ENCODE measurements at places on chromosomes 16 and 17.

- DNase-seq: peak; percentile 24
Measured at GRCh38 chr16:24609740-24610415, 70.5 kb downstream of the RBBP6 start.

- DNase-seq: no peak
Measured at GRCh38 chr17:39923836-39924690, 3.3 kb downstream of the ORMDL3 start.

GRCh38 chr17:7835814-7836595 lies 2.0 kb downstream of the KDM6B start:
- DNase-seq: no peak

DNA sequence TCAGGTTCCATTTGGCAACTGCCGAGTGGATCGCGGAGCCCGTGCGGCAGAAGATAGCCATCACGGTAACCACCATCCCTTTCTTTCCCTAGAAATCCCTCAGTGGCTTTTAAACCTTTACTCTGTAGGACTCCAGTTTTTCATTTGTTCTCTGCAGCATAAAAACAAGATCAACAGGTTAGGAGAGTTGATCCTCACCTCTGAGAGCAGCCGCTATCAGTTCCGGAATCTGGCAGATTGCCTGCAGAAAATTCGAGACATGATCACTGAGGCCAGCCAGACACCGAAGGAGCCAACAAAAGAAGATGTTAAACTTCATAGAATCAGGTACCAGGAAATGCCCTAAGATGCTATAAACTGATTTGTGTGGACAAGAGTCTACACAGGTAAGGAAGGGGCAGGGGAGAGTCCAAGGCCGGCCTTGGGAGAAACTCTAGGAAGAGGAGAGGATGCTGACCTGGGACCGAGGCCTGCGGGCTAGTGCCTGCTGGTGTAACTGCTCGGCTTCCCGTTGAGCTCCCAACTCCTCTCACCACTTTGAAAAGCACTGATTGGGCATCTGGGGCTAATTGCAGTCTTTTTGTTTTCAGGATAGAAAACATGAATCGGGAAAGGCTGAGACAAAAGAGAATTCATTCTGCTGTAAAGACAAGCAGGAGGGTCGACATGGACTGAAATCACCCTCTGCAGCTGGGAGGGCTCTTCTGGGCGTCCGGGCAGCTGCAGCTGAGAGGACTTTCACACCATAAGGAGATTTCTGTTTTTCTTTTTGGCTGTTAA lies 8.1 kb downstream of the MRPL58 start:
- DNase-seq: no peak

GRCh38 chr17:40532520-40533253 lies 31.3 kb upstream of the TNS4 start:
- DNase-seq: peak; percentile 2

DNA sequence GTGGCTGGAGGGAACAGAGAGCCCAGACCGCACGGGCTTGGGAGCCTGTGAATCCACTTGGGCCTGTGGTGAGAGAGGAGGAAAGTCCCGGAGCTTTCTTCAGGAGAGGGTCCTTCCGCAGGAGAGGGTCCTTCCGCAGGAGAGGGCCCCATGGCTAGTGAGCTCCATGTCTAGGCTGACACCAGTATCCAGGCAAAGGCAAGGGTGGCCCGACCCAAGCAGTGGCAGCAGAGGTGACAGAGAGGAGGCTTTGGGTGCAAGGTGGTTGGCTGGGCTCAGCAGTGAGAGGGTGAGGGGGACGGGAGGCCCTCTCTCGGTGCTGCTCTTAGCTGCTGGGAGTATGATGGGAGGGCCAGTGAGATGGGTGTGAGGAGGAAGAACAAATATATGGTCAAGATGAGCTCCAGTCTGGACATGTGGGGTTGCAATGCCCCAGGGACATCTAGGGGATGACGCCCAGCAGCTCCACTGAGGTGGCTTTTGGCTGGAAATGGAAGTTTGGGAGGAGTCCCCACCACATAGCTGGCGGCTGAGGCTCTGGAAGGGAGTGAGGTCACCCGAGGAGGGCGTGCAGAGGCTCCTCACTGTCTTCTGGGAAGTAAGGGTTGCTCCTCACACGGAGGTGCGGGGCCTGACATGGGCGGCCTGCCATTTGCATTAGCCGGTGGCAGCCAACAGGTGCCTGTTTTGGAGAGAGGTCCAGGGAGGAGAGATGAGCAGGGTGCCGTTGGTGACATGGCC lies 2.3 kb upstream of the HSD3B7 start:
- no peak for DNase-seq

DNA sequence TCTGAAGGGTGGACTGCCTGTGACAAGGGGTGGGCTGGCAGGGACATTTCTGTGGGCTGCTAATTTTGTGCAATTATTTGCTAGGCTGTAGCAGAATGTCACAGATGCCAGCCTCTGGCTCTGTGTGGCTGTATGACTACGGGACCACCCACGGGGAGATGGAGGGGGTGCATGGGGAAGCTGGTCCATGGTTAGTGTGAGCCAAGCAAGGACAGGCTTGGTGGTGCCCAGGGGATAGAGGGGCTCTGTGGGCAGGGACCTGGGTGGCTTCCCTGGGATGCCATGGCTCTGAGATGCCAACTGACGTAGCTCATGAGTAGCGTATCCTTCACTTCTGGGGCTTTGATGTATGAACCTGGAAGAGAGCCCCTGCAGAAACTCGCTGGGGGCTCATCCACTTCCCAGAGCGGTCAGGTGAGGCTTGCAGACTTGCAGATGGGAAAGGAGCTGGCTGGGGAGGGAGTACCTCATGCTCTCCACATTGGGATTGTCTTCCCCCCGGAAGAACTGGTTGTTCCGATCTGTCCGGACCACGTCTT lies 87.2 kb downstream of the TBC1D16 start:
- no peak for DNase-seq

- DNase-seq: no peak
Measured at GRCh38 chr17:30717291-30718098, 107.0 kb downstream of the CRLF3 start.

DNA sequence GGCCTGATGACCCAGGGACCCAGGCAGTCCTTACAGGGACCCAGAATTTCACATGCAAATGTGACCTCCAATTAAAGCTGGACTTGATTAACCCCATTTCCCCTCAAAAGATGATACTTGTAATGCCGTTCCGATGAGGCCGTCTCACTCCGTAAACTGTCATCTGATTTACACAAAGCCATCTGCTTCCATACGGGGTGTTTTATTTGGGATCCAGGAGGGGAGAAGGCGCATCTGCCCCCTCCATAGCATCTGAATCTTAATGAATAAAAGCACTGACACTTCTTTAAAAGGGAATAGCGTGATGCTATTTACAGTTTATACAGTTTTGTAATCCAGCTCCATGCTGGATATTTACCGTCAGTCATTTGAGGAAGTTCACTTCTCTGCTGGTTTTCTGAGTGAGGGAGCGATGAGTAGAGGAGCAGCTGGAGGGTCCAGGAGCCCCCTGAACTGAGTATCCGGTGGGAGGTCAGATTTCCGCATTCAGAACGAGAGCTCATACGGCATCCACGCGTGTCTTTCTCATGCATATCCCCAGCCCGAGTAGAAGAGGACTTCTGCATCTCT lies 452.7 kb downstream of the WWOX start:
- DNase-seq: no peak

DNA sequence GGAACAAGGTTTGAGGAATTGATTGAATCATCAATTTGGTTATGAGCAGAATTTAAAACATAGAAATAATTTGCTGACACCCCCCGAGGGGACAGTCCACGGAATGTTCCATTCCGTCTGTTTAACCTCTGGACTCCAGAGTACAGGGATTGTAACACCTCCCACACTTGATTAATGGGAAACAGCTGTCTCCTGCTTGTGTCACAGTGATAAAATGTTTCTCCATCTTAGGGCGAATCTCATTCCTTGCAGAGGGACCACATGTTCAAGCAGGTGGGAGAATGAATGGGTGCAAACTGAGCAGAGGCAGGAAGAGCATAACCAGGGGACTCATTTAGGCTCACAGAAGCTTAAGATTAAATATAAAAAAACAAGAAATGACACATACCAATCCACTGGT lies 249.5 kb upstream of the RBFOX1 start:
- DNase-seq: no peak

DNA sequence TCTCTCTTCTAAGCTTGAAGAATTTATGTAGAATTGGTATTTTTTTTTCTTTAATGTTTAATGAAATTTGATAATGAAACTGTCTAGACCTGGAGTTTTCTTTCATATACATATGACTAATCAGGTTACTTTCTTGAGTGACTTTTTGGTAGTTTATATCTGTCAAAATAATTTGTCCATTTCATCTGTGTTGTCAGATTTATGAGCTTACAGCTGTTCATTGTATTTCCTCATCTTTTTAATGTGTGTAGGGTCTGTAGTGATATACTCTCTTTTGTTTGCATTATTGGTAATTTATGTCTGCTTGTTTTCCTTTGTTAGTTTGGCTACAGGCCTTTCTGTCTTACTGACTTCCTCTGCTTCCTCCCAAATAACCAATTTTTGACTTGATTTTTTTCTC lies 55.7 kb downstream of the TAOK1 start:
- DNase-seq: no peak

- no peak for DNase-seq
Measured at GRCh38 chr17:55588446-55589242, 77.4 kb upstream of the SMIM36 start.

DNA sequence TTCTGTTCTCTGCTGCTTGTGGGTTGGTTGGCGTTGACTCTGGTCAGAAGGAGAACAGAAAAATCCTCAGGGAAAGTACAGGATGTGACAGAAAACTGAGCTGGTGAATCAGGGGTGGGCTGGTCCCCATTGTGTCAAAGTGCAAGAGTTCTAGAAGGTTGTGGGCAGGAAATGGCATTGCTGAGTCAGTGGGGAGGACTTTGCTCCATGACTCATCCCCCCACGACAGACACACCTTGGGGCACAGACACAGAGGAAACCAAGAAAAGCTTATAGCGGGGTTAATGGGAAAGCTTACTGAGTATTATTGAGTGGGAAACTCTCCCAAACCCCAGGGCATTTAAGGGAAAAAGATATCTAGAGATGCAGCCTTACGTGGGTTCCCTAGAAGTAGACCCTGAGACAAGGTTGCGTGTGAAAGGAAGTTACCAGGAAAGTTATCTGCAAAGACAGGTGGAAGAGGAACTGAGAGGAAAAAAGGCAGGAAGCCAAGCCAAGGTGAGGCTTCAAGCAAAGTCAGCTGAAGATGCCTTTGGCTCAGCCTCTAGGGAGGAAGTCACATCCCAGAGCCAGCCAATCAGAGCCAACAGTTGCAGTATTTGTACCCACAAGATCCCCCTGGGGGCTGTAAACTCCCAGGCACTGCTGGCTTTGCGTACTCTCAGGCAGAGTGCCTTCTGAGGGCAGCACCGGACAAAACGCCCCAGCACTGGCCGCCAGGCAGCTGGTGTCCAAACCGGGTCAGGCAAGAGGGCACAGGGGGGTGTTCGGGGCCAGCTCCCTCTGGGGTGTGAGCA lies 86.4 kb downstream of the FOXL1 start:
- DNase-seq: peak; percentile 82

GRCh38 chr17:5331506-5331905 lies 49.4 kb downstream of the RABEP1 start:
- no peak for DNase-seq

- DNase-seq: no peak
Measured at GRCh38 chr16:55045329-55045728, 114.7 kb downstream of the IRX5 start.

GRCh38 chr16:14205666-14206065 lies 134.5 kb downstream of the MRTFB start:
- DNase-seq: no peak

- no peak for DNase-seq
Measured at GRCh38 chr16:82533189-82533588, 93.6 kb upstream of the CDH13 start.

DNA sequence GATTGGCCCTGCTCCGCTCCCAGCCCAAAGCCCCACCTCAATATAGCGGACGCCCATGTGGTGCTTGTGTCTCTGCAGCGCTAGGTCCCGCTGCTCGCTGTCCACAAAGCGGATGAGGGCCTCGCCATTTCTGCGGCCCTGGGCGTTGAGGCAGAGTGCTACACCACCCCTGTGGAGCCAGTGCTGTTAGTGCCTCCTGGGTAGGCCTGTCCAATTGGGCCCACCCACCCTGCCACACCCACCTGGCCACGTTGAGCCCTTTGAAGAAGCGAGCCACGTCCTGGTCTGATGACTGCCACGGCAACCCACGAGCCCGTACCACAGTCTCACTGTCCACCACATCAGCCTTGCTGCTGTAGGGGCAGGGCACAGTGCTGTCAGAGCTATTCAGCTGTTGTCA lies 3.6 kb downstream of the ESRP2 start:
- DNase-seq: no peak

DNA sequence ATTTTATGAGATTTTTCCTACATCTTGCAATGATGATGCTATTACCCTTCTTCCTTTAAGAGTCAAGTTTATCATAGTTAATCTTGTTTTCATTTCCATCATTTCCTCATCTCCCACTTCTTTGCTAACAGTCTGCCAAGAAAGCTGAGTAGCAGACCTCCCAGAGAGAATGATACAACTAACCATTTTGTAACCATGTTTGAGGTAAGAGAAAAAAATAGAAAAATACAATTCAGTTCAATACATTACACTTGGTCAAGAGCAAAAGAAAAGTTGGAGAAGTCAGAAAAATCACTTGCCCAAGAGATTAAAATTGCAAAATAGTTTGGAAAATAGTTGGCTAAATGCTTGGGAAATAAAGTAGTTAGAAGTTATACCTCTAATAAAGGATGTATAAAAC lies 154.4 kb downstream of the ABCA8 start:
- DNase-seq: no peak

GRCh38 chr17:40659911-40660310 lies 5.1 kb downstream of the KRT222 start:
- no peak for DNase-seq

DNA sequence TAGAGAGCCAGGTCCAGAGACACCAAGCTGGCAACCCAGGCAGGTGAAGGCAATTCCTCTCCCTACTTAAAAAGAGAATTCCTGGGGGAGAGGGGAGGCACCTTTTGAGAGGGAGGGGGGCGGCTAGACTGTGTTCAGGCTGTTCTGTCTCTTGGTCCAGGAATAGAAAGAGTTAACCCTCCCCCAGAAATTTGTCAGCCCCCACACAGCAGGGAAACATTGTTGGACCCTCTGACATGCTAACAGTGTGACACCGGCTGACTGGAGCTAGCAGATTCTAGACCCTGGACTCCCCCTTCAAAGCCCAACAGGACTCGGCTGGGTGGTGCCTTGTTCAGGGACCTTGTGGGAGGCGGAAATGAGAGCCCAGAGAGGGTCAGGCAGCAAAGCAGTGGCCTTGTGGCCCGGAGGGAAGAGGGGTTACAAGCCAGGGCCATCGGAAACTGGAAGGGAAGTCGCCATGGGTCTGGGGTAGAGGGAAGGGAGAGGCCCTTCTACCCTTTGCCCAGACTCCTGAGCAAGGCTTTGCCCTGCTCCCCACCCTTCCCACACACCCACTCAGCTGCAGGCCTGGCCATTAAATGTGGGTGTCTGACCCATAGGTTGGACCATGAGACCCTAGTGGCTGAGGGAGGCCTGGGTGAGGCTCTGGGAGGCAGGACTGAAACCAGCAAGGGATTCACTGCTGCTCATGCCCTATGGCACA lies 44.6 kb downstream of the RAI1 start:
- DNase-seq: no peak

GRCh38 chr17:35795007-35795870 lies at the start of gene MMP28:
MMP28 (minus strand) TSS chr17:35795641; CDS start chr17:35795377, 264 bp downstream.
- DNase-seq: peak; percentile 50

- no peak for DNase-seq
Measured at GRCh38 chr16:57102888-57103851, 10.8 kb downstream of the CPNE2 start.

- DNase-seq: no peak
Measured at GRCh38 chr17:27518048-27518447, 61.8 kb downstream of the KSR1 start.

Data from activated CD4-positive, alpha-beta T cell treated with anti-CD3 and anti-CD28 coated beads for 48 hours (primary cell).